ENCODE measurements at places on chromosomes 16 and 17.

GRCh38 chr17:21573961-21574610 lies 118.2 kb upstream of the KCNJ18 start:
- DNase-seq = no peak

- no peak for DNase-seq
These were observed 4.6 kb upstream of the KLHL36 start for GRCh38 chr16:84643674-84644073.

GRCh38 chr17:10265100-10265810 lies 66.8 kb upstream of the GAS7 start:
- DNase-seq = peak; percentile 53

GRCh38 chr16:17887963-17888362 lies 417.2 kb upstream of the XYLT1 start:
- DNase-seq = no peak

DNA sequence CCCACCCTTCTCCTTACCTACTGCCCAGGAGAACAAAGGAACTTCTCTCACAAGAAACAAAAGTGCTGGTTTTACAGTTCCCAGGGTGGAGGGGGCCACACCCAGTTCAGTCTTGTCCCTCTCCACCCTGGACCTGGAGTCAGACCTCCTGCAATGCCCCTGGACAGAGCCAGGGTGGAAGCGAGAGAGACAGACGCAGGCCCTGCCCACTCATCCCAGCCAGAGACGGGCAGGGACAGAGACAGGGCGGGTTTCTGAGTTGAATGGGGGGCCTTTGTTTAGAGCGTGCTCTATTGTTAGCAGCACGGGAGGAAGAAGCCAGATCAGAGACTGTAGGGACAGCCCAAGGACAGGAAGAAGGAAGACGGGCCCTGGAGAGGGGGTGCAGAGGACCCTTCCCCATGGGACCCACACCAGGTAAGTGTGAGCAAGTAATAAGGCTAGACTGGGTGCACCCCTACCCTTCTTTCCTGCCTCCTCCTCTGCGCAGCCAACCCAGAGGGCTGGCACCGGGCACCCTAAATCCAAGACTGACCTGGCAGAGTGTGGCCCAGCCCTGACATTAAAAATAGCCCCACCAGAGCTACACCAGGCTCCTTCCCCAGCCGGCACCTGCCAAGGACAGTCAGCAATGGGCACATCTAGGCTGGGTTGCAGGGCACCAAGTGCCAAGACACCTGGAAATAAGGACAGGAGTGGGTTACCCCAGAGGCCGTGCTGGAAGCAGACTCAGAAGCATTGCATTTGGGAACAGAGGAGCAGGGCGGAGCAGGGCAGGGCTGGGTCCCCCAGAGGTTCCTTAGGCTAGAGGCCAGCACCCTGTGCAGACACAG lies 10.9 kb downstream of the JUP start:
- no peak for DNase-seq

- no peak for DNase-seq
These were observed 8.2 kb downstream of the HSD3B7 start for GRCh38 chr16:30992931-30993816.

DNA sequence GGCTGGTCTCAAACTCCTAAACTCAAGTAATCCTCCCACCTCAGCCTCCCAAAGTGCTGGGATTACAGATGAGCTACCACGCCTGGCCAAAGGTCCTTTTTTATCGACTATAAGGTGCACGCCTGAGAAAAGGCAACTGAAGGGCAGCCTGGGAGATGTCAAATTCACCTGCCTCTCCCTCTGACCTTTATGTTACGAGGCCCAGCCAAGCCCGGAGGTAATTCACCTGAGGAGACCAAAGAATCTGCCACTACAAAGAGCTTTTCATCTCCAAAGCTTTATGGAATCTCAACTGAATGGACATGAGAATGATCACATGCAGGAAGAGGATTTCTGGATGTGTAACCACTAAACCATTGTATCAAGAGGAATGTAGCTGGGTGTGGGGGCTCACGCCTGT lies 37.2 kb downstream of the LYRM1 start:
- DNase-seq = no peak

DNA sequence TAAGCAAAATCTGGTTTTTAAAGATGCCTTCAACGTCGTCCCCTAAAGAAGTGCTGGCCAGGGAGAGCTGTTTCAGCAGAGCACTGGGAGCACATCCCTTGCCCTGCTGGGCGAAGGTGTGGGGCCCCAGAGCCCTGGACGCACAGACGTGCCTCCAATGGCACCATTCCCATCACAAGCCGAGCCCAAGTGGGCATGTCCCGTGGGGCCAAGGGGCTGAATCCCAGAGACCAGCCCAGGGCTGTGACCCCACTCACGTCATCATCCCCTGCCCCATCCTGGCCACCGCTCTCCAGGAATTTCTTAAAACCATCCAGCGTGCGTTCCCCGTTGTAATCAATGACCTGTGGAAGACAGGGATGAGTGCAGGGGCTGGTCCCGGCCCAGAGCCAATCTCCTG lies 10.0 kb upstream of the PPP1R27 start:
- no peak for DNase-seq

DNA sequence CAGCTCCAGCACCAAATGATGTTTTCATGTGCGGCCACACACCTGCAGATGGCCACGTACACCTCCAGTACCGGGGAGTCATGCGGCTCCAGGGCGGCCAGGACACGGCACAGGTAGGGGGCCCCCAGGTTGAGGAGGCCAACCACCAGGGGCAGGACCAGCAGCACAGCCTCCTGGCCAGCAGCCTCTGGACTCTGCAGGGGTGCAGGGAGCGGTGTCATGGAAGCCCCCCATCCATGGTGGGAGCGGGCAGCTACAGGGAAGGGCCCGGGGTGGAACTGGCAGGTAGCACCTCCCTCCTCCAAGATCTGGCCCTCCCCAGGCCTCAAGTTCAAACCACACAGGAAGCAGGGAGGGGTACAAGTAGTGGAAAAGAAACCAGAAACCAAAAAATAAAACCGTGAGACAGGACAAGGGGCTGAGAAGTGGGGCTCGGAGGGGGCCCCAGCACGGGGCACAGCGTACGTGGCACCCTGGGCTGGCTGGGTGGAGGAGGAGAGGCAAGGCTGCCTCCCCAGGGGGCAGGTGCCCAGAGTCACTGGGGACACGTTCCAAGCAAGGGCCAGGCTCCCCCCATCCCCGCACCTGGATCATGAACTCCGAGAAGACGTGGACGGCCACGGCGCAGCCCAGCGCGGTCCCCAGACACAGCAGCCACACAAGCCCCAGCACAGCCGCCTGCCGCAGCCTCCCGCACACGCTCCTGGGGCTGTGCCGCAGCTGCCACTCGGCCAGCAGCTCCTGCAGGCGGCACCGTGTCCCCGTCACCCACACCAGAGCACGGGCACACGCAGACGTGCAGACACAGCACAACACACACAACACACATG lies 7.4 kb downstream of the TMC6 start:
- DNase-seq = no peak

- DNase-seq = peak; percentile 61
These were observed 3.8 kb upstream of the TAC4 start for GRCh38 chr17:49851387-49852291.

DNA sequence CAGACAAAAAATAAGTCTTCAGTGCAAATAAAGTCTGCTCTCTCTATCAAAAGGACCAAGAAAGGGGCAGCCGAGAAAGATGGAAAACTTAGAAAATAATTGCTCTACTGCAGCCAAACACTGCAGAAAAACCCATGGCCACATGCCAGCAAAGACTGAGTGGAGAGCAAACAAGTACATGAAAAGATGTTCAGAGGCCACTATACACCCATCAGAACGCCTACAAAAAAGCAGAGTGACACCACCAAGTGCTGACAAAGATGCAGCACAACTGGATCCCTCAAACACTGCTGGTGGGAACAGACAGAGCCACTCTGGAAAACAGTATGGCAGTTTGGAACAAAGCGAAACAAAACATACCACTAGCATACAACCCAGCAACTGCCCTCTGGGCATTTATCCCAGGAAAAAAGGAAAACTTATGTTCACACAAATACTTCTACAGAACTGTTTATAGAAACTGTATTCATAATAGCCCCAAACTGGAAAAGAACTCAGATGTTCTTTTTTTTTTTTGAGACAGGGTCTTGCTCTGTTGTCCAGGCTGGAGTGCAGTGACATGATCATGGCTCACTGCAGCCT lies 36.7 kb downstream of the KIAA0753 start:
- DNase-seq = no peak

DNA sequence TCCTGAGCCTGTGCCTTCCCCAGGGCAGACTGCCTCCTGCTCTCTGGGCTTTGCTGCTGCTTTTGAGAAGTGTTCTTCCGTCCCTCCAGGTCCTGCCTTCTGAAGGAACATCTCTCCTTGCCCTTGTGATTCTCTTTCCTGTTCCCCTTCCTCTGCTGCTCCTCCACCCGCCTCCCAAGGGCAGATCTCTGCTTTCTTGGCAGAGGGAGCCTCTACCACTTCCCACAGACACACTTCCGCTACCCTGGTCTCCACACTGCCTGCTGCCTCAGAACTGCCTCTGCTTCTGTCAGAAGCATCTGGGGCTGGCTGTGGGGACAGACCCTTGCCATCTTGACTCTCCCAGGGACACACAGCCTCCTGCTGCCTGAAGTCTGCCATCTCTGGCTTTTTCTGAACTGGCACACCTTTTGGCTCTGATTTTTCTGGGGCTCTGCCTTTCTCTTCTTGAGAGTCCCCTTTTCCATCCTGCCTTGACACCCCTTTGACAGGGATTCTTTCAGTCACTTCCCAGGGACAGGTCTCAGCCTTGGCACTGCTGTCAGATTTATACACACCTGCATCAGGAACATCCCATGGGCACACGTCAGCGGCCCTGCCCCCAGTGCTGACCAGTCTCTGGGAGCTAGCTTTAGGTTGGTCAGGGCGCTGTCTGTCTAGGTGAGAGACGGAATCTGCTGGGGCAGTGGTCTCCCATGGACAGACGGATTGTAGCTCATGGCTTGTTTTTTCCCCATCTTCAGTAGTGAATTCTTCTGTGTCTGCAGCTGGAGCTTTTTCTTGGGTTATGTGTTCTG lies 16.6 kb downstream of the GPR179 start:
- no peak for DNase-seq

DNA sequence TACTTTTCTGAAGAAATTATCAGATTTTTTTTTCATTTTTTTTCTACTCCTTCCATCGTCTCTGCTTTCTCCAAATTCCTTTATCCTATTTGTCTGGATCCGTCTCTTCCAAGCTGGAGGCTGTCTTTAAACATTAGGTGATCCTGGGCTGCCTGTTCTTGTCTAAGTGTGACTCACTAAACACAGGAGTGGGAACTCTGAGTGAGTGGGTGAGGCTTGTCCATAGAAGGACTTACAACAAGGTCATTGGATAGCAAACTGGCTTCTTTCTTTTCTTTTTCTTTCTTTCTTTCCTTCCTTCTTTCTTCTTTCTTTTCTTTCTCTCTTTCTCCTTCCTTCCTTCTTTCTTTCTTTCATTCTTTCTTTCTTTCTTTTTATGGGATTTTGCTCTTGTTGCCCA lies 18.2 kb downstream of the ALOX15 start:
- peak; percentile 25 for DNase-seq

DNA sequence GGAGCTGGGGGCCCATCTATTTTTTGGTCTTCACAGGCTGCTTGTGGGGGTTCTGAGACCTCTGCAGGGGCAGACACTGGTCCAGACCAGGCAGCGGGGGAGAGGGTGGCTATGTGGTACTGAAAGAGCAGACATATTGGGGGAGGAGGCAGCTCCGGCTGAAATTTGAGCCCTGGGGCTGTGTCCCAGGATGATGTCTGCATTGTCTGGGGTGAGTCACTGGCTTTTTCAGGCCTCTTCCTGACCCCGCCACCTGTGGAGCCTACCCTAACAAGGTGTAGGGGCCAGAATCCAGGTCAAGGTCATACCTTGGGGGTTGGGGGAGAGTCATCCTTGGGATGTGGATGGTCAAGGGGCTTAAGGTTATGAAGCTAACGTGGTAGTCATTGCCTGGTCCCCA lies 2.4 kb downstream of the CORO6 start:
- no peak for DNase-seq

DNA sequence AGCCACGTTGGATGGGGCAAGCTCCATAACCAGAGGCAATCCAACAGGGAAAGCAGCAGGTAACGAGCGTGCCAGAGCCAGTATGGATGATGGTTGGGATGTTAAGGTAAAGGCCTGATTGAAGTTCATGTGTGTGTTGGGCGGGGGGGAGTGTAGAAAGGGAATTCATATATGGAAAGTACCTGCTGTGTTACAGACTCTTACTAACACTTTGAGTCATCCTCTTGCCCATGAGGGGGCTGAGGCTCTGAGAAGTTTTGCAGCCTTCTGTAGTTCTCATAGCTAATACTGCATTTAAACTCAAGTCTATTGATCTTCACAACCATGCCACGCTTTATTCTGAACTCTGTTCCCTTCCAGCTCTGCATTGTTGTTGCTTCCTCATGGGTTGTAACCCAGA lies 28.5 kb downstream of the SYCE1L start:
- no peak for DNase-seq
